DND-41 (cell line): ENCODE measurements at places on chromosomes 5 and 9.

- H3K4me3 ChIP-seq = no peak overlapping the region
- H3K4me1 ChIP-seq = no peaks in the 10 kb centered on the region
- no peak overlapping the region for H3K27ac ChIP-seq
- no peaks in the 10 kb centered on the region for H3K27me3 ChIP-seq
Observed at GRCh38 chr9:30075451-30076199, 2308.8 kb upstream of the ACO1 start.

DNA sequence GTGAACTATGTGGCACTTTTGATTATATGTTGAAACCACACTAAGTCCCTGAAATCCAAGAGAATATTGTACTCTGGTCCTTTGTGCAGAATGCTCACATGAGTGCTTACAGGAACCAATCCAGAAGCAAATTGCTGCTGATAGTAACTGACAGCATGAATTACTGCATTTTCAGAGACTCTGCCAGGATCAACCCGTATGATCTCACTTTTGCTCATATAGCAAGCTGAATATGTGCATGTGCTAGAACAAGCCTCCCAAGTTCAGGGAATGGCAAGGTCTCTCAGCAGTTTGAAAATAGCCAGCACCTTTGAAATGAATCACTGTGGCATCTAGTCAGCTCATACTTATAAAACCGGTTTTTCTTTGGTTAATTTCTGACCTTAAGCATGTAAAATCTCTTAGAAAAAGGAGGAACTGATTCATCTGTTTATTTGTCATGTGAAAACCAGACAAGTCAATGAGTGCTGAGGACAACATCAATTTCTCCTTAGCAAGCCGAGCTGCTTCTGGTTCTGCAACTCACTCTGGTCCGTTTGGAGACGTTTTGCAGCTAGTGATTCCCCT, 215.7 kb upstream of the ELL2 start:
- H3K4me1 ChIP-seq = no peaks in the 10 kb centered on the region
- no peaks in the 10 kb centered on the region for H3K36me3 ChIP-seq
- H3K27ac ChIP-seq = no peak overlapping the region
- H3K4me3 ChIP-seq = no peak overlapping the region
- no peak for DNase-seq

GRCh38 chr5:86979811-86980411, 287.8 kb upstream of the RASA1 start:
- H3K36me3 ChIP-seq = no peaks in the 10 kb centered on the region
- no peak for DNase-seq
- no peaks in the 10 kb centered on the region for H3K4me1 ChIP-seq
- H3K27me3 ChIP-seq = peaks cover 4% of the 10 kb centered on the region
- H3K27ac ChIP-seq = no peak overlapping the region
- no peak overlapping the region for H3K4me3 ChIP-seq

DNA sequence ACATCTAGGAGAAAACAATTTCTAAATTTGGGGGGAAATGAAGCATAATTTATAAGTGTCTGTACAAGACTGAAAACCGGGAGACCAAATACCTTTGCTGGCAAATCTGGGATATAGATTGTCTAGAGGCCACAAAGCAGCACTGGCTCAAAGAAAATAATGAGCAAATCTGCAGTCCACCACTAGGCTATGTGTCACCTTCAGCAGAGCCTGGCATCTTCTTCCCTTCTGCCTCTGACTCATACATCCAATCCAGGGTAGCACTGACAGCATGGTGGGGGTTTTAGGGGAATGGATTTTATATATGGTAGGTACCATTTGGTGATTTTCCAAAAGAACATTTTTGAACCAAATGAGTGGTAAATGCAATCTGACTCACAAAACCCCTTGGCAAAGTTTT, 12.8 kb downstream of the FAM81B start:
- no peak overlapping the region for H3K27ac ChIP-seq
- no peaks in the 10 kb centered on the region for H3K36me3 ChIP-seq
- H3K4me3 ChIP-seq = no peak overlapping the region

DNA sequence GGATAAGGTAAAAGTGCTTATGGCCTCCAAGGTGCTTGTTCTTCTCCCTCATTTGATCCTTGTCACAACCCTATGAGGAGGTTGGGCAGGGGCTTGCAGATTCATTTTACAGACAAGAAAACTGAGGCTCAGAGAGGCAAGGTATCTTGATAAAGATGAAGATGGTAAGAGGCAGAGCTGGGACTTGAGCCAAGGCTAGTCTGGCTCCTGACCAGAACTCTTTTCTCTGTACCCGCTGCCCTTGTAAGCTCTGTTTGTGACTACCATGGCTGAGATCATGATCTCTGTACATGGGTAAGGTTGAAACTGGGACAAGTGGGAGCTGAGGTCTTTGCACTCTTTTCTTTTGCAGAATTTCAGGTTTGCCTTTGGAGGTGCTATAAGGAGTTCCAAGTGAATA, 33.6 kb downstream of the SEC61B start:
- H3K27me3 ChIP-seq = no peaks in the 10 kb centered on the region
- no peak overlapping the region for H3K4me3 ChIP-seq

GRCh38 chr9:96500696-96501632, 51.0 kb downstream of the HABP4 start:
- no peaks in the 10 kb centered on the region for H3K36me3 ChIP-seq
- no peaks in the 10 kb centered on the region for H3K4me1 ChIP-seq
- H3K27me3 ChIP-seq = no peaks in the 10 kb centered on the region
- H3K27ac ChIP-seq = no peak overlapping the region
- DNase-seq = no peak

DNA sequence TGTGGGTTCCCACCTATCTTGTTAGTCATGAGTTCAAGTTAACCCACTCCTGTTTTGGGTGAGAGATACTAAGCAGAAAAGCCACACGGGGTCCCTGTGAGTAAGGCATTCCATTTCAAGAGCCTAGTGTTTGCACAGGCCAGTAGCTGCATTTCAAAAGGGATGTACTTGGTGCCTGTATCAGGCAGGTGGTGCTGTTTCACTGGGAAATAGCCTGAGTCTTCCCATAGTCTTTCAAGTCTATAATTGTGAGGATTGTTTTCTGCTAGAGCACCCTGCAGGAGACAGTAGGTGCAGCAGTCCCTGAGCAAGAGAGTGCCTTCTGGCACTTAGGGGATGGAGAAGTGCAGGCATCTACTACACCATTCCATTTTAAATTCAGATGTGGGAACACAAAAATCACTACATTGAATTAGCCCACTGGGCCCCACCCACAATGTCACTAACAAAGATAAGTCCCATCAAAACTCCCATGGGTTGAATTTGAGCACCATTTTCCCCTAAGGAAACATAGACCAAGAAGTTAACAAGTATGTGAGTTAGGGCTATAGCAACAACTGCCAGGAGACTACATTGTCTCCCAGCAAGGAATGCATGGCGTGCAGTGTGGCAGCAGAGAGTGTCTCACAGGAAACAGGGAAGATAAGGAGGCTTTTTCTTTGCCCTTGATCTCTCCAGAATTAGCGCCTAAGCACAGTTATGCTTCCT, 263.2 kb downstream of the COX7C start:
- no peak overlapping the region for H3K27ac ChIP-seq
- no peak overlapping the region for H3K4me3 ChIP-seq
- peak; percentile 51 for DNase-seq
- no peaks in the 10 kb centered on the region for H3K36me3 ChIP-seq
- no peaks in the 10 kb centered on the region for H3K27me3 ChIP-seq

DNA sequence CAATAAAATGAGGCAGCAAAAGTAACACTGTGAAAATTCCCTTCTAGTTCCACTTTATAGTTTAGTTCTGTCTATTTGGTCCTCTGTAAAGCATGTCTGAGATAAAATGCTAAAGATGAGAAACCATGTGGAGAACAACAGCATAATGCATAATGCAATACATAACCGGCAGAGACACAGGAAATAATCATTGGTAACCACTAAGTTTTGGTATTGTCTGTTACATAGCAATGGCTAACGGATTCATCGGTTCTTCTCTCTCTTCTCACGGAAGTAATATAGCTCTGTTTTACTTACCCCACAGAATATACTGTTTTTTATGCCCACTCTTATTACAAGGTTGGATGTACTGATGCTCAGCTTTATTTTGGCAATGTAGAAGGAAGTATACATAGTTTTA, 158.9 kb downstream of the FAM174A start:
- H3K27ac ChIP-seq = no peak overlapping the region
- no peaks in the 10 kb centered on the region for H3K27me3 ChIP-seq
- DNase-seq = no peak
- H3K4me3 ChIP-seq = no peak overlapping the region

DNA sequence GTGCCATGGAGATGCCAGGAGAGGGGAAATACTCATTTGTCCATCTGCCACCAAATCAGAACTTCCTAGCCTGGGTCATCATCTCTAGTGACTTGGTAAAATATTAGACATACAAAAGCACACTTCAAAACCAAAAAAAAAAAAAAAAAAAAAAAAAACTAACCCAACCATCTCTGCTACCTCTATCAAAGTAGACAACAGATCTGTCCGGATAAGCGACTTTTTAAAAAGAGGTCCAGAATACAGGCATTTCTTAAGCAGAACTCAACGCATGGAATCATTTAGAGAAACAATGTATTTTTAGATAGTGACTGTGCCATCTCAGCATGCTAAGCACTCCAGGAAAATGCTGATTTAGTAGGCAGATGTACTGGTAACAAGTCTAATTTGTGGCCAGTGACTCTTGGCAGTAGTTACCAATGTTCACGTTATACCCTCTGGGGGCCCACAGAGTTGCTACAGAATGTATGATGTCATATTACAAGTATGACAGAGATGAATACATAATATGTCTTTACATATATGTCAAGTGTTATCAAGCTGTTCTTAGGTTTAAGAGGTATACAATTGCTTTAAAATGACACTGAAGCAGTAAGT, 107.8 kb downstream of the SMIM23 start:
- no peak for DNase-seq
- peaks cover 42% of the 10 kb centered on the region for H3K36me3 ChIP-seq
- H3K27ac ChIP-seq = no peak overlapping the region
- H3K4me1 ChIP-seq = no peaks in the 10 kb centered on the region
